ENCODE measurements at places on chromosomes 3 and 15.

DNA sequence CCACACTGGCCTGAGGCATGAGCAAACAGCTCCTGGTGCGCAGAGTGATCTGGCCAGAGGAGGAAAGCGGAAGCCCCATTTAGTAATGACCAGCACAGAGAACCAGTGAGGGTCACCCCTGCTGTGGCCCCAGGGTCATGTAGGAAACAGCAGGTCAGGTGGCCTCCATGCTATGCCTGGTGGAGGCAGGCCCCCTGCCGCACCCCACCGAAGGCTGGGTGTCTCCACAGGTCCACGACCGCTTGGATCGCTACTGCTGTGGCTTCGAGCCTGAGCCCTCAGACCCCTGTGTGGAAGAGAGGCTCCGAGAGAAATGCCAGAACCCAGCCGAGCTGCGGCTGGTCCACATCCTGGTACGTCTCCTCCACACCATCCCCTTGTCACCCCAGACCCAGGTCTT lies 52.6 kb downstream of the POMGNT2 start:
- DNase-seq = no peak

- no peak for DNase-seq
Measured at GRCh38 chr3:139455855-139456254, 20.5 kb downstream of the RBP2 start.

DNA sequence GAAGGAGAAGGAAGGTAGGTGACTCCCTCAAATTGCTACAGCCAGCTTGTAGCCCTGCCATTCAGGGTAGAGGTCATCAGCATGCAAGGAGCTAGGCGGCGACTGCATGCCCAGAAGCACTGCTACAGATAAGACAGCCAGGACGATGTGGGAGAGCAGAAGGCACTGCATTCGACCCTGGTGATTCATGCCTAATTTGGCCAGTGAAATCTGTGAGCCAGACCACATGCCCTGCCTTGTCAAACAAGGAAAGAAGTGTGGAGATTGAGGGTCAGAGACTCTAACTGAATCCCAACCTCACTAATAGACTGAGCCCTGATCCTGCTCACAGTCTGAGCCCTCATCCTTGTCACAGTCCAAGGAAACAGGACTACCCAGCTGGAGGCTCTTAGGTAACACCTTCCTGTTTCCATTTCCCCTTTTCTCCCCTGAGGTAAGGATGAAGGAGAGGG lies 86.6 kb downstream of the LINGO1 start:
- peak; percentile 61 for DNase-seq

GRCh38 chr3:180690061-180690460 lies 10.8 kb upstream of the CCDC39 start:
- no peak for DNase-seq

- DNase-seq = no peak
Measured at GRCh38 chr3:194326968-194327217, 24.2 kb downstream of the CPN2 start.

- DNase-seq = no peak
Measured at GRCh38 chr3:64188810-64189560, 36.3 kb downstream of the PRICKLE2 start.

GRCh38 chr3:134312072-134312872 lies 61.6 kb upstream of the RYK start:
- no peak for DNase-seq

DNA sequence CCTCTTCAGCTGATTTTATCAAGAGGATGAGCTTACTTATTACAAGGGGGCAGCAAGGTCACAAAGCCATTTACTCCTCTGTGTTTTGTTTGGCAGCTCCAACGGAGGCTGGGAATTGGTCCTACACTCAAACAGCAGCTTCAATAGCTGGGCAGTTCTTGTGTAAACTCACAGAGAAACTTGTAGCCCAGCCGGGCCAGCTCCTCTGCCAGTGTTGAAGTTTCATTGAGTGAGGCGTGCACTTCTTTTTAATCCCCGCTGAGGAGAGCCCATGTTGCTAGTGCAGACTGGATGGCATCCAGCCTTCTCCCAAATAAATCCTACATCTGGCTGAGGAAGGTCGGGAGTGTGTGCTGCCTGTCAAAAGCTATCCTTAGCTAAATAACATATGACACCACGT lies 59.5 kb downstream of the BFSP2 start:
- no peak for DNase-seq
